ENCODE measurements at places on chromosomes 11 and 22.

- no peak for DNase-seq
These were observed 109.0 kb downstream of the OSBP2 start for GRCh38 chr22:30803679-30804078.

- no peak for DNase-seq
These were observed 1.3 kb downstream of the HIRA start for GRCh38 chr22:19429950-19430889.

- no peak for DNase-seq
These were observed 15.8 kb downstream of the DGKZ start for GRCh38 chr11:46363031-46363407.

DNA sequence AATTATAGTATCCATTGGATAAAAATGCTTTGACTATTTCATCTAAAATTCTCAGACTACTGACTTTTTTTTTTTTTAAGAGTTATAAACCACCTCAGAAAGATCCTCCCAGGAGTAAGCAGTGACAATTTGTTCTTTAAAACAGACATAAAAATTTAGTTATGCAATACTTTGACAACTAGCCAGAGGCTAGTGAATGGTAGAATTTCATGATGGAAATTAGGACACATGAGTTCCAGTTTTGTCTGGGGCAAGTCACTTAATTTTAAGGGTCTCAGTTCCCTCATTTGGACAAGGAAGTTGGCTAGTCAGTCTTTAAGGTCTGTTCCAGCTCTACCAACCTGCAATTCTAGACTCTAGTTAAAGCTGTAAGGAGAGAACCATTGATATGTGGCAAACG is 2.9 kb downstream of the IL18 start:
- DNase-seq = no peak

GRCh38 chr11:65423516-65424204 is 1.1 kb downstream of the NEAT1 start:
- no peak for DNase-seq

- DNase-seq = no peak
These were observed 6.0 kb downstream of the APOL1 start for GRCh38 chr22:36258701-36259614.

DNA sequence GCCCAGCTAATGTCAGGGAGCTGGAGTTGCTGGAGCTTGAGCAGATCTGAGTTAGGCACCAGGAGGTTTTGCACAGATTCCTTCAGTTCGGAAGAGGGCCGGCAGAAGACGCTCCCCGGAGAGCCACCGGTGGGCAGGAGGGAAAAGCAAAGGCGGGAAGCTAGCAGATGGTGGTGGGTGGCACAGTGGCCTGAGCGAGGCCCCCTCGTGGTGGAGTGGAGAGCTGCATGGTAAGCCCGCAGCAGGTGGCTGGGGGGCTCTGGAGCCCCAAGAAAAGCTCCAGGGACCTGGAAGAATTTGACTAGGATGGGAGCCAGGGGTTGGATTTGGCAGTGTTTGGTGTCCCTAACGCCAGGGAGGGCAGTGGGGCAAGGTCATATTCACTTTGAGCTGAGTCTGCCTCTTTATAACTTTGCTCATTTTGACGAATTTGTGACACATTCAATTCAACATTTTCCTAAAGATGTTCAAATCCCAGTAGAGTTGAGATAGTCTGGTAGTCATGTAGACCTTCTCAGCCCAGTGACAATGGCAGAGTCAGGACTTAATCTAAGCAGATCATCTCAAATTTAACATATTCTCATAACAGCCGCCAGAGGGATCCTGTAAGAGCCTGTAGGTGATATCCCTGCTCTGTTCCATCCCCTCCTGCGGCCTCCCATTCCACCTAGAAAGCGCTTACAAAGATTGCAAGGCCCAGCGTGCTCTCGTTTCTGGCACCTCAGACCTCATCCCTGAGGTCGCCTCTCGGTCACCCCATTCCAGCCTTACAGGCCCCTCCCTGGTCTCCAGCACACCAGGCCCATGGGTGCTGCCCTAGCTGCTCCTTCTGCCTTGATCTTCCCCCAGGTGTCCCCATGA is 57.9 kb downstream of the TRIM29 start:
- no peak for DNase-seq

- DNase-seq = no peak
These were observed 531.9 kb downstream of the DLG2 start for GRCh38 chr11:85095239-85095638.

All from AG09319 (cell line).